ENCODE measurements at places on chromosomes 2 and 18.

GRCh38 chr2:61433606-61434005 lies 37.3 kb downstream of the USP34 start:
- DNase-seq: no peak

GRCh38 chr2:102066554-102066953 lies 74.8 kb downstream of the IL1R2 start:
- no peak for DNase-seq

DNA sequence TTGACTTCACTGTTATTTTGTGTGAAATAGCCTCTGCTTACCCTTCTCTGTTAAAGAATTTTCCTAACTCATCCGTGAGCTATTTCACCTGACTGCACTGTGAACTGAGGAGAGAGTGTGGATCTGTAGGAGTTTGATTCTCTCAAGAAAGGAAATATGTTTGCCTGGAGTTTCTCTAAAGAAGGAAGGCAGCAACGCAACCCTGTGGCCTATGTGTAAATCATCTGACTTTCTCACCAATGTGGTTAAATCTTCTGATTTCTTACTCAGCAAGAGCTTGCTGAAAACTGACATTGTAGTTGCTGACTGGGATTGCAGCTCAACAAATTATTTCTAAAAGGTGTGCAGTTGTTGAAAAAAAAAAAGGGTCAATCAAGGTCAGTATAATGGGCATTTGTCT lies 153.9 kb upstream of the PELI1 start:
- DNase-seq: no peak

- DNase-seq: no peak
Observed at GRCh38 chr2:32594573-32594972, 33.3 kb upstream of the TTC27 start.

DNA sequence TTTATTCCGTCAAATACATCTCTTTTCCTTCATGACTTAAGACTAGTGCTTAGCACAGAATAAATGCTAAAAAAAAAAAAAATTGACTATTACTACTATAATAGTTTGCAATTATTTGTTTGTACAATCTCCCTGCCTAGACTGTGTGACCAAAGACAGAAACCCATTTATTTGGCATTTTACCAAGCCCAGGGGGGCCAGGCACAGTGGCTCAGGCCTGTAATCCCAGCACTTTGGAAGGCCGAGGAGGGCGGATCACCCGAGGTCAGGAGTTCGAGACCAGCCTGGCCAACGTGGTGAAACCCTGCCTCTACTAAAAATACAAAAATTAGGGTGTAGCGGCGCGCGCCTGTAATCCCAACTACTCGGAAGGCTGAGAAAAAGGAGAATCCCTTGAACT lies 1.4 kb downstream of the ASB3 start:
- no peak for DNase-seq

GRCh38 chr2:121965661-121966060 lies 210.2 kb downstream of the TSN start:
- no peak for DNase-seq

GRCh38 chr2:11379558-11379957 lies 35.1 kb upstream of the ROCK2 start:
- no peak for DNase-seq

DNA sequence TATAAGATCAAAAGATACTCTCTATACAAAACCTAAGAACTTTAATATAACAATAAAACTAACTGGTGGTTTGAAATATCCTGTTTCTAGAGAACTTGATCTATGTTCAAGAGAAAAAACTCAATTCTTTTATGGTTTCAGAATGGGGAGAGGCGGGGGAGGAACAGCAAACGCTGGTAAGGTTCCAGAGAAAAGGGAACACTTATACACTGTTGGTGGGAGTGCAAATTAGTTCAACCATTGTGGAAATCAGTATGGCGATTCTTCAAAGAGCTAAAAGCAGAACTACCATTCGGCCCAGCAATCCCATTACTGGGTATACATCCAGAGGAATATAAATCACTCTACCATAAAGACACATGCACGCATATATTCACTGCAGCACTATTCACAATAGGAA lies 17.2 kb downstream of the FAM98A start:
- DNase-seq: no peak

DNA sequence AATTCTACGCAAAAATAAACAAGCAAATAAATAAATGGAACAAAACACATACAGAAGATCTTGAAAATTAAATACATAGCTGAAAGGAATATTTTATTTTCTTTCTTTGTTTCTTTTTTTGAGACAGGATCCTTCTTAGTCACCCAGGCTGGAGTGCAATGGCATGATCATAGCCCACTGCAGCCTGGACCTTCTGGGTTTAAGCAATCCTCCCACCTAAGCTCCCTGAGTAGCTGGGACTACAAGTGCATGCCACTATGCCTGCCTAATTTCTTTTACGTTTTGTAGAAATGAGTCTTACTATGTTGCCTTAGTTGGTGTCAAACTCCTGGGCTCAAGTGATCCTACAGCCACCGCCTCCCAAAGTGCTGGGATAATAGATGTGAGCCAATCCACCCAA lies 44.6 kb upstream of the ACTR3 start:
- no peak for DNase-seq

- no peak for DNase-seq
Observed at GRCh38 chr2:17620841-17621240, 80.3 kb downstream of the VSNL1 start.

- no peak for DNase-seq
Observed at GRCh38 chr2:241701149-241701398, 765 bp upstream of the ING5 start.

DNA sequence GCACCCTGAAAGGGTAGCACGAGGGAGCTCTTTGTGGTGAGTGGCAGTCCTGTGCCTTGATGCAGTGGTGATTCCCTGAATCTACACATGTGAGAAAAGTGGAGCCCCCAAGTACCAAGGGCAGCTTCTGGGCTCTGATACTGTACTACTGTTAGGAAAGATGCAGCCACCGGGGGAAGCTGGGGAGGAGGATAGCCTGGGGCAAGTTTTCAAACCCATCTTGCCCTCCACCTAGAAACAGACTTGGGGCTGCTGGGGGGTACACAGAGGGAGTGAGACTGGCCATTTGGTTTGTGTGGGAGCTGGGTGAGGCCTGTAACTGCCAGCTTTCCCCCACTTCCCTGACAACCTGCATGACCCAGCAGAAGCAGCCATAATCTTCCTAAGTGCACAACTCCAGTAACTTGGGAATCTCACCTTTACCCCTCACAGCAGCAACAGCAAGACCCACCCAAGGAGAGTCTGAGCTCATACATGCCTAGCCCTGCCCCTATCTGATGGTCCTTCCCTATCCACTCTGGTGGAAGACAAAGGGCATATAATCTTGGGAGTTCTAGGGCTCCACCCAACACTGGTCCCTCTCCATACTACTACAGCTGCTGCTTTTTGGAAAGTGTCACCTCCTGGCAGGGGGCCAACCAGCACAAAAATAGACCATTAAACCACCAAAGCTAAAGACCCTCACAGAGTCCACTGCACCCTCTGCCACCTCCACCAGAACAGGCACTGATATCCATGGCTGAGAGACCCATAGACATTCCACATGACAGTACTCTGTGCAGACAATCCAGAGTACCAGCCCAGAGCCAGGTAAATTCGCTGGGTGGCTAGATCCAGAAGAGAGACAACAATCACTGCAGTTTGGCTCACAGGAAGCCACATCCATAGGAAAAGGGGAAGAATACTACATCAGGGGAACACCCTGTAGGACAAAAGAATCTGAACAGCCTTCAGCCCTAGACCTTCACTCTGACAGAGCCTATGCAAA lies 8.2 kb downstream of the MALL start:
- no peak for DNase-seq

Measured in CD4-positive, alpha-beta T cell treated with Interleukin-17A for 4 hours (primary cell).